Stimulated activated CD8-positive, alpha-beta memory T cell treated with anti-CD3 and anti-CD28 coated beads, Interleukin-15, amount 100 ng/mL, for 48 hours (primary cell): ENCODE measurements at places on chromosomes 2 and 18.

- DNase-seq: no peak
Observed at GRCh38 chr2:192544371-192544955, 349.7 kb upstream of the TMEFF2 start.

DNA sequence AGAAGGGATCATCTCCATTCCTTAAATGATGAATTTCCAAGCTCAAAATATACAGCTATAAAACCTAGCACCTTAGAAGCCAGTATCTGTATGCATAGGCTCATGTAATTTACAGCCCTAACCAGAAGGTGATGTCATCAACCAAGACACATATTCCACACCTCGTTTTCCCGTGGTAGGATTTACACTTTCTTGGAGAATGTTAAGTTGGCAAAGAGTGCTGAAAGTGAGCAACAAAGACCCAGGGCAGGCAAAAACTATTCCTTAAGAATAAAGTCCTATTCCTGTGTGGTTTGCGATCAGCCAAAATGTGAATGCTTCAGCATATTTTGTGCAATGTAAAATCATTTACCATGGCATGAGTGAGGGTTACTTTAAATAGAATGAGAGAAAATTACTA is 247.1 kb downstream of the OSR1 start:
- DNase-seq: no peak

GRCh38 chr2:117856415-117857210 is 42.1 kb downstream of the DDX18 start:
- DNase-seq: no peak

GRCh38 chr2:122156176-122156890 is 400.9 kb downstream of the TSN start:
- DNase-seq: no peak

- peak; percentile 81 for DNase-seq
Observed at GRCh38 chr2:74833418-74834233, at the start of gene HK2. HK2 (plus strand) TSS chr2:74834127; CDS start chr2:74834581, 454 bp downstream.

DNA sequence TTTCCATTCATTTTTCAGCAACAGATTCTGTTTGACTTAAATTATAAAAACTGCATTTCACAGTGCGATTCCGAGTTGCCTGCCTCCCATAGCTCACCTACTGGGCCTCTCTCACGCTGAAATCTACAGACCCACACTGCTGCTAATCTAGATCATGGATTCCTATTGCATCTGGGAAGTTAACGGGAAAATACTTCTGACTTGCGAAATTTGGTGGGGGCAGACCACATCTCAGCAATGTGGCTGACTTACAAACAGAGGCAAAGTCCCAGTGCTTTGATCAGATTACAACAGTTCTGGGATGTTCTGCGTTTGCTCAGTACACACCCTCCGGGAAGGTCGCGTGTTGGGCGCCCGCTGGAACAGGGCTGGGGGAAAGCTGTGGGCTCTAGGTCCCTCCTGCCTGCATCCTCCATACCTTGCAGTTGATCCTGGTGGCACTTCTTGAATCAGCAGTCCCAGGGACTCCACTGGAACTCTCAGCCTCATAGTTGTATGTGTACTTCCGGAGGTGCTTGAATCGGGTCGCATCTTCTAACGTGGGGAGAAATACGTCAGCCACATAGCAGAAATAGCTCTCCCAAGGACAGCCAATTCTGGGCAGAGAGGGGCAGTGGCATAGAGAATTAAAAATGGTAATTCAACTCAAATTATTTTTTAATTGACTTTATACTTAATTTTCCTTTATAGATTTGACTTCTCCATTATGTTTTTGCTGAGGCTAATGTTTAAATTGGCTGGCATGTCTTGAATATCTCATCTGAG is 1.7 kb downstream of the APOB start:
- no peak for DNase-seq

GRCh38 chr18:1848716-1849115 is 722.6 kb downstream of the METTL4 start:
- DNase-seq: no peak

- no peak for DNase-seq
Observed at GRCh38 chr2:241126771-241127202, 22.5 kb downstream of the PASK start.

GRCh38 chr2:1862608-1863280 is 118.4 kb upstream of the PXDN start:
- no peak for DNase-seq

- DNase-seq: no peak
Observed at GRCh38 chr18:5649439-5649838, 105.6 kb upstream of the EPB41L3 start.

DNA sequence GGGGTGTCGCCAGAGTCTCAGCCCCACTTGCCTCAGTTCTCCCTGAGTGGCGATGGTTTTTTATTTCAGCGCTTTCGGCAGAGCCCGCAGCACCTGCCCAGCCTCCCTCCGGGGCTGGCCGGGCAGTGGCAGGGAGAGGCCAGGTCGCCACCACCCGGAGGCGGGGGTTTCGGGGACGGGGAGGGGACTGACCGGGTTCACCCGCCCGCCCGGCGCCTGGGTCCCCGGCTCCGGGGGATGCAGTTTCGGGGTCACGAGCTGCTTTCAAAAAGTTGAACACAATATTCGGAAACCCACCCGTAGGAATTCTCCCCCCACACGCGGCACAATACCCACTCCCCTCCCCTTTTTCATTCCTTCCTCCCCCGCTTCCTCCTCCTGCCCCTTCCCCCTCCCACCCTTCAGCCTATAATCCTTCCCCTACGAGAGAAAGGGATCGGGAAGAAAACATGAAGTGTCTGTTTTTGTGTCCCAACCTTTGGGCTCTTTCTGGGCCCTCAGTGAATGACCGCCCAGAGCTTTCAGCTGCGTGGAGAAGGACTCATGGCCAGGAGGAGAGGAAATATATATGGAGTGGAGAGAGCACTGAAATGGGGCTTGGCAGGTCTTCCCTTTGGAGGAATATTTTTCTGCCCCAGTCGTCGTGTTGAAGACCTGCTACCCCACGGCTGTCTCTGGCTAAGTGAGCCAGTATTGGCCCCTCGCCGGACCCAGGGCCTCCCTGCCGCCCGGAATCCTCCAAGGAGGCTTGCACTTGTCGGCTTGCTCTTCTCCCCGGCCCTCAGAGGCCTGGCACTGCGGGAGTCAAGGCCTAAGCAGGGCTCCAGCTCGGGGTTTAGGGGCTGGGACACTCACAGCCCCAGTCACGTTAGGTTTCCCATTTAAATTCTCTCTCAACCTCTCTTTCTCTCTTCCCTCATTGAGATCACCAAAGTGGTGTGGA is 2.1 kb upstream of the SIX3 start:
- DNase-seq: no peak
